ENCODE measurements at places on chromosomes 1 and 21.
A peak's percentile ranks its signal among the peaks of the same experiment; 100 is the strongest.

DNA sequence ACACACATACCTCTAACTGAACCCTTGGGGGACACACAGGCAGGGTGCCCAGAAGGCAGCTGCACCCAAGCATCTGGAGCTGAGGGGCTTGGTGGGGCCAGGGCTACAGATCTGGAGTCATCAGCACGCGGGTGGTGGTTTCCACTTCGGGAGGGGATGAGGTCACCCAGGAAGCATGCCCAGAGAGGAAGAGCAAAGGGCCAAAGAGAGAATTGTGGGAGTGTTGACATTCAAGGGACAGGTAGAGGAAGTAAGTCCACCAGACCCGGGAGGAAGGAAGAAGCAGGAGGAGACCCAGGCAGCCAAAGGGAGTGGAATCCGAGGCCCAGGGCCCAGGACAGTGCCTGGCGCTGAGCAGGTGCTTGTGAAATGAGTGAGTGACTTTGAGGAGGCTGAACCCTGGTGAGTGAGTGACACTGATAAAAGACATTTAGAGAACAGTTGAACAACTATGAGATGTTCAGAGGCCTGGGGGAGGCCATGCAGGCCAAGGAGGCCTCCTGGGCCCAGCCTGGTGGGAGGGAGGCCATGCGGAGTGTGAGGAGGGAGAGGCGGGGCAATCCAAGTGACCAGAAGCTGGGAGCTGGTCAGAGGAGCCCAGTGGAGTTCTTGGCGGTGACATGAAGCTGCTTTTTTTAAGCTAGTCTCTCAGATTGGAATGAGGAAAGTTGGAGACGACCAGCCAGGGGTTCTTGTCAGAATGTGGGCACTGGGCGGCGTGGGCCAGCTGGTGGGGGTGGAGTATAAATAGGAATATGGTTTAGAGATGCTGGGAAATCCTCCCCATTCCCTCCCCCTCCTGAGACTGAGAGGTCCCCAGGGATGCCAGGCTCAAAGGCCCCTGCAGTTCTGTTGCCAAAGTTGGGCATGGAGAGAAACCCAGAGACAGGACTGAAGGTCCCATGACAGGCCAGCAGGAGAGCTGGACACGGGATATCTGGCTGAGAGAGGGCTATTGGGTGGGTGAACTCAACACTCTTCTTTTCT, 7.9 kb downstream of the CDK18 start:
- no peak for DNase-seq

GRCh38 chr1:186967656-186968394, 139.1 kb downstream of the PLA2G4A start:
- no peak for DNase-seq

DNA sequence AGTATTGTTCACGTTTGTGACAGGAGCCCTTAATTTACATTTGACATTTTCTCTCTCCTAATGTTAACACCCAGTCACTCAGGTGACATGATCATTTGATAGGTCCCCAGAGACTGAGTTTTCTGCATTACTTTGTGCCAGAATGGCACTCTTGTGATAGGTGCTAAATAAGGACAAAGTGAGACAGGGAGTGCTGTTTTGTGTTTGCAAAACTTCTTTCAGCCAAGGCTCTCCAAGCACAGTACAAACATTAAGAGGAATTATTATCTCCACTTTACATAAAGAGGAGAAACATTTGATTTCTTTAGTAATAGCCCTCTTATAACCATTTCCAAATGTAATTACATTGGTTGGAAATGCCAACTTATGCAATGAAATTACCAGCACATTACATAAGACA, 355.2 kb downstream of the NTNG1 start:
- no peak for DNase-seq

DNA sequence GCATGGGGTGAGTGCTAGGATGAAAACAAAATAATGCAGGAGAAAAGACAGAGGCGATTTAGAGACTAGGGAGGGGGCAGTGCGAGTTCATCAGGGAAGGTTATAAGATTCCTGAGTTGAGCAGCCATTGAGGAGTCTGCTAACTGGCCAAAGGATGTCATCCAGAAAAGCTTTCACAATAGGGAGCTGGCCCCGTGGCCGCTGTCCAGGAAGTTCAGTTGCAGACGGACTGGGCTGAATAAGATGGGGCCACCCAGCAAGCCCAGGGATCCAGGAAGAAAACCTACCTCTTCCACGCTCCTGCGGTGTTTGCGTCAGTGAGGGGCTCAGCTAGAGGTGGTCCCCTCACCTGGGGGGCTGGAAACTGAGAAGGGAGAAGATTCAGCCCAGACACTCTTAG, 4.0 kb upstream of the PKP1 start:
- DNase-seq, result no peak

- no peak for DNase-seq
These were observed 72.7 kb downstream of the IER5 start for GRCh38 chr1:181160998-181161870.

- no peak for DNase-seq
These were observed 4.6 kb downstream of the ALX3 start for GRCh38 chr1:110065841-110066240.

DNA sequence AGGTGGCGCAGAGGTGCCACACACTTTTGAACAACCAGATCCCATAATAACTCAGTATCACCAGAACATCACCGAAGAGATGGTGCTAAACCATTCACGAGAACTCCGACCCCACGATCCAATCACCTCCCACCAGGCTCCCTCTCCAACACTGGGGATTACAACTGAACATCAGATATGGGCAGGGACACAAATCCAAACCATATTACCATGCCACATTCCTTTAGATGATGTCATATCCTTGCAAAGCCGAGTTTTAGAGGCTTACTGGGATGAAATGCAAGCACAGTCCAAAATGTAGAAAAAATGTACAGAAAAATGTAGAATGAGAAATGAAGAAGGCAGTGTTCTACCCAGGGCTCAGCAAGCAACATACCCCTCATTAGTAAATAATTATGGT, 64.7 kb downstream of the SGIP1 start:
- no peak for DNase-seq

DNA sequence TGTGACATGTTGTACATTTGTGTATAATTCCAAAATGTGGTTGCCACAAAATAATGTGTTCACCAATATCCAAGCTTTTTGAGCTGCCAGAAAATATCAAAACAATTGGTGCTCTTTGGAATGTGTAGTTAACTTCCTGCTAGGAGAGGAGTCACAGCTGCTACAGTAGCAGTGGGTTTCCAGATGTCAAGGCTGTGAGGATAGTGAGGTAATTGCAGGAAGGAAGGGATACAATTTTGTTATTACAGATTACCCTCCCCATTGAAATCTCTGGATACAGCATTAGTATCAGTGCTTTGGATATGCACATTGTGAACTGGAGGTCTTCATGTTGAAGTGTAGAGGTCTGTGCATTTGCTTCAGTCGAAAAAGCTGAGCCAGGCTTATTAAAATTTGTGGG, 253.2 kb downstream of the PTPRC start:
- no peak for DNase-seq

GRCh38 chr1:158830904-158831507, at the start of gene MNDA:
MNDA (plus strand) TSS chr1:158831351; CDS start chr1:158842154, 10,803 bp downstream.
- no peak for DNase-seq

DNA sequence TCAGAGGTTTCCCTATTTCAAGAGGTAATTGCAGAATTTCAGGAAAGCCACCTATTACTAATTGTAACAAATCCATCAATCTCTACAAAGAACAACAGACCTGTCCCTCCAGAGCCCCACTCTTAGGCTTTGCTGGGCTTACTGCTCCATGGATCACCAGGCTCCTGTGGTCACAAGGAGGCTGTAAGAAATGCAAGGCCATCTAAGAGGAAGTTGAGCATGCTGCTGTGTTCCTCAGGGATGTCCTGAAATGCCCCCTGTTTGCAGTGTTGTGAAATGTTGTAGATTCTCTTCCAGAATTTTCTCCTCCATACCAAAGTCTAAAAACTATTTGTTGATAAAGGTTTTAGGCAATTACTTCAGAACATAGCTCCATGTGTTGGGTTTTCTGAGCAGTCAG, 24.4 kb upstream of the DUSP23 start:
- no peak for DNase-seq

GRCh38 chr1:151060007-151060656, at the start of gene MLLT11:
MLLT11 (plus strand) TSS chr1:151060397; CDS start chr1:151067225, 6,828 bp downstream.
- DNase-seq, result no peak

DNA sequence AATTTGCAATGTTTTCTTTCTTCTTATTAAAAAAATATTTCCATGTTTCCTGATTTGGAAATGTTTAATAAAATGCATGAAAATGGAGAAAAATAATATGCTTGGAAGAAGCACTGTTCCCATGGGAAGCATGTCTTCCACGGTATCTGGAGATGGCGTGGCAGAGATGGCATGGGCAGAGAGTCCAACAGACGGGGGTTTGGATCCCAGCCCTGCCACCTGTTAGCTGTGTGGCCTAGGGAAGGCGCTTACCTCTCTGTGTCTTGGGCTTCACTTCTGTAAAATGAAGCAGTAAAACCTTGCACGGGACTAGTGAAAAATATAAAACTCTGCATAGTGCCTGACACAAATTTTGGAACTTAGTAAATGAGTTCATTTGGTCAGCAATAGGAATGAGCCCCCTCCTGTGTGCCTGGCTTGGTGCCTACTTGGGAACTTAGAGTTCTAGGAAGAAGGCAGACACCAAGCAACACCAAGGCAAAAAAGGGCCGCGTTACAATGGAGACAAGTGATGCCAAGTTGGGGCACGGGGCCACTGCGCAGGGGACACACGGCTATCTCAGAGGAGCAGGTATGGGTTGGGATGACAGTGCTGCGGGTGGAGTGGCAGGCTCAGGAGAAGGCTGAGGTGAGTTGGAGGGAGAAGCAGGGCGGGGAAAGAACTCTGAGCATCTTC, 124.2 kb downstream of the KCNN3 start:
- no peak for DNase-seq

- DNase-seq, result peak; percentile 30
These were observed 80.4 kb downstream of the ADARB1 start for GRCh38 chr21:45154511-45155508.

GRCh38 chr1:24894002-24894401, 36.1 kb downstream of the RUNX3 start:
- peak; percentile 0 for DNase-seq

GRCh38 chr1:209662879-209663327, 10.7 kb upstream of the LAMB3 start:
- DNase-seq, result no peak

DNA sequence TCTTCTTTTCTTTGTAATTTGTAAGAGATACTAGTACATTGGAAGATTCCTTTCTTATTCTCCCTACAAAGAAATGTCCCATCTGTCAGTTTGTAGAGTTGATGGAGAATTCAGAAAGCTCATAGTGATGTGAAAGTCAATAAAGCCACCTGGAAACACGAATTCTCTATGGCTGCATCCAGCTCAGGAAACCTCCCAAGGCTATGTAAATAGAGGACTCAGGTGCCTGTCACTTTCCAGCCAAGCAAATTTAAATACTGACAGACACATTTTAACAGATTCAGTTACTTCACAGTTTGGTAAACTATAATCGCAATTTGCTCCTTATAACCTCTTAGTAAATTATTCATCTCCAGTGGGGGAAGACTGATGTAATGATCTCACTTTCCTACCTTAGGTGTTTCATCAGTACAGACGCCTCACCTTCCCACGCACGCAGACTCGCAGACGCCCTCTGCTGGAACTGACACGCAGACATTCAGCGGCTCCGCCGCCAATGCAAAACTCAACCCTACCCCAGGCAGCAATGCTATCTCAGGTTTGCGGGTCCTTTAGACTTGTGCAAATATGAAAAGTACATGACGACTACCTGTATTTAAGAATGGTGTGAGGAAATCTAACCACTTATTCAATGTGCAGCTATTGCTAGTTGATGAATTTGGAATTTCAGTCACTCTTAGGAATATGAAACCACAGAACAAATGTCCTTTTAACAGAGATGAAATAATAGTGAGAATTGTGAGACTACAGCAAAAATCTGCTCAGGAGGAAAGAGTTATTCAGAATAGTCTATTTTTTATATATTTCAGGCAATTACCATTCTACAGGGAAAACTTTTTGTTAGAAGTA, 60.6 kb downstream of the PTPRC start:
- peak; percentile 86 for DNase-seq

DNA sequence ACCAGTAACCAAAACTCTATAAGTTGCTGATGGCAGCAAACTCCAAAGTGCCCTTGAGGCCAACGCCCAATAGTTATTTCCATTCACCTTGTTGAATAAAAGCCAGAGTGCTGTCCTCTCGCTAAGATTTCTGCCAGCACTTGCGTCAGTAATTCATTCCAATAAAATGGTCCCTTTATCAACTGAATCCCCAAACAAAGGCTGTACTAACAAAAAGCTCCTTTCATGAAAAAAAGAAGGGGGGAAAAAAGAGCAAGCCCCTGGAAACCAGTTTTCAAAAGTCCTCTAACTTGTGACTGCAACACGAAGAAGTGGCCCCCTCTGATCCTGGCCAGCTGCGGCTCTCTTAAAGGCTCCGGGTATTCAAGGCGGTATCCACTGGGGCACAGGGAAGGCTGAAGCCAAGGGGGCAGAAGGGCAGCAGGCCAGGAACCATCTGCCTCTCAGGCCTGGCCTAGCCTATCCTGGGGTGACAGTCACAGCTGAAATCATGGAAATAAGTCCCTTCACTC, 55.8 kb upstream of the ZNF326 start:
- no peak for DNase-seq

- no peak for DNase-seq
These were observed 240.9 kb downstream of the KIF26B start for GRCh38 chr1:245395680-245396079.

GRCh38 chr1:6152181-6152580, 27.9 kb downstream of the CHD5 start:
- no peak for DNase-seq

- no peak for DNase-seq
These were observed 3.2 kb downstream of the TMEM201 start for GRCh38 chr1:9591669-9592509.

- no peak for DNase-seq
These were observed 591.0 kb downstream of the ADGRL2 start for GRCh38 chr1:82391712-82392111.

GRCh38 chr1:160628799-160629263, 18.0 kb downstream of the SLAMF1 start:
- DNase-seq, result no peak

- DNase-seq, result no peak
These were observed 11.9 kb downstream of the CACNA1S start for GRCh38 chr1:201100169-201100930.

GRCh38 chr21:40635391-40635790, 211.6 kb downstream of the DSCAM start:
- DNase-seq, result no peak

DNA sequence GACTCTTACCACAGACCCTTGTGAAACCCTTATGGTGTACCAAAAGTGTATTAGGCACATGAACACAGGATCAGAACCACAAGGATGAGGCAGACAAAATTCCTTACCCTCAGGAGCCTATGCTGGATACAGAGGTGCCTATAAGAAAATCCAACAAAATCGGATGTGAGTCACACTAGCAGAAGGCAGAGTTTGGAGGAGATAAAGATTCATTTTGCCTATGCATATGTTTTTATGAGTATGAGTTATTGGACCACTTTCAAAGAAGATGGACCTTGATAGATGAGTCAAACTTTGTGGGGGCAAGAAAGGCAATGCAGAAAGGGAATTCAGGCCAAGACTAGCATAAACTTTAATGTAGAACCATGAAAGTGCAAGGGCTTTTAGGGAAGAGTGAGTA, 17.0 kb downstream of the CAMK1G start:
- no peak for DNase-seq

Measured in activated CD4-positive, alpha-beta T cell treated with anti-CD3 and anti-CD28 coated beads for 48 hours (primary cell).